ENCODE measurements at places on chromosomes 4 and X. TPM values are rescaled to one million over a fixed set of nuclear protein-coding genes. Genes with fewer than 3 reads are reported as not detected.

- no peak overlapping the region for H3K27ac ChIP-seq
- H3K4me3 ChIP-seq, result no peak overlapping the region
- peaks cover 4% of the 10 kb centered on the region for H3K4me1 ChIP-seq
These were observed 25.8 kb downstream of the RGS12 start for GRCh38 chr4:3318561-3319021.

DNA sequence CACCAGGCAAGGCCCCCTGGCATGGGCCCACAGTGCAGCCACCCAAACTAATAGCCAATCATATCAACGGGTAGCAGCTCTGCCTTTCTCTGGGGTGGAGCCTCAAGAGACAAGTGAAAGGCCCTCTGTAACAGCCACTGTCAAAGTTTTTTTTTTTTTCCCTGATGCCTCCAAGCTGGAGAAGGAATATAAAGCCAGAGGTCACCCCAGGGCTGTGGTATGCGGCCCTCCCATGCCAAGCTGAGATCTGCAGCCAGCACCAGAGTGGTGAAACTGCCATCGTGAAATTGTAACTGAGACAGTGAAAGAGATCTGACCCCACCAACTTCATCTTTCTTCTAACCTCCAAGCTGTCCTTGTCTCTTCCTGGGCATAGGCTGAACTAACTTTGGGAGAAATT, 407.0 kb downstream of the KLHL4 start:
- no peak overlapping the region for H3K4me3 ChIP-seq
- H3K4me1 ChIP-seq, result no peaks in the 10 kb centered on the region
- DNase-seq, result no peak
- H3K27ac ChIP-seq, result no peak overlapping the region
- H3K27me3 ChIP-seq, result no peaks in the 10 kb centered on the region
- no peaks in the 10 kb centered on the region for H3K36me3 ChIP-seq

DNA sequence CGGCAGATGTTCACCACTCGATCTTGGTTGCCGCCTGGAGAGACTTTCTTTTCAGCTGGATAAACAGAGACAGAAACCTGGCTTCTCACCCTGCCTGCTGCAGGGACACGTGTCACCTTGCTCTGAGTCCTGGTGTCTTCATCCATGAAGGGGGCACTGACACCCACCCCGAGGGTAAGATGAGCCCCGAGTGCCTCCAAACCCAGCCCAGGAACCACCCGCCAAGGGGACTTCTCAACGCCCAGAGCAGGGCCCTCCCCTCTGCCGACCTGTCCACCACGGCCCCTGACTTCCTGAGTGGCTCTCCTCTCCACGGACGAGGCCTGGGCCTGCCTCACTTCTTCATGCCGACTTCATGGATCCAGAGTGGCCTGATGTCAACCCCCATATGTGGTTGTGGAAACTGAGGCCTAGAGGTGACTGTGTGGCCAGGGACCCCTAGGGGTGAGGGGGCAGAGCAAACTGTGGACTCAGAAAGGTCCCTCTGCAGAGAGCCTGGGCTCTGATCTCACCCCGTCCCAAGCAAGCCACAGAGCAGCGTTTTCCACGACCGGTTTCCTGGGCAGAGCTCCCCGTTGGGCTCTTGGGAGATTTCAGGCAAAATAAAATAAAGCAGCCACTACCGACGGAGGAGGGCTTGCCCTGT, 5.1 kb downstream of the ADRA2C start:
- H3K4me3 ChIP-seq, result no peak overlapping the region
- peaks cover 52% of the 10 kb centered on the region for H3K27me3 ChIP-seq
- H3K4me1 ChIP-seq, result peaks cover 6% of the 10 kb centered on the region
- H3K27ac ChIP-seq, result no peak overlapping the region

- no peak for DNase-seq
- no peaks in the 10 kb centered on the region for H3K36me3 ChIP-seq
- H3K4me3 ChIP-seq, result no peak overlapping the region
- peak overlapping the region; percentile 11 for H3K27ac ChIP-seq
- no peaks in the 10 kb centered on the region for H3K27me3 ChIP-seq
- H3K4me1 ChIP-seq, result peaks cover 10% of the 10 kb centered on the region
These were observed 51.4 kb upstream of the PCDH18 start for GRCh38 chr4:137583671-137584070.

DNA sequence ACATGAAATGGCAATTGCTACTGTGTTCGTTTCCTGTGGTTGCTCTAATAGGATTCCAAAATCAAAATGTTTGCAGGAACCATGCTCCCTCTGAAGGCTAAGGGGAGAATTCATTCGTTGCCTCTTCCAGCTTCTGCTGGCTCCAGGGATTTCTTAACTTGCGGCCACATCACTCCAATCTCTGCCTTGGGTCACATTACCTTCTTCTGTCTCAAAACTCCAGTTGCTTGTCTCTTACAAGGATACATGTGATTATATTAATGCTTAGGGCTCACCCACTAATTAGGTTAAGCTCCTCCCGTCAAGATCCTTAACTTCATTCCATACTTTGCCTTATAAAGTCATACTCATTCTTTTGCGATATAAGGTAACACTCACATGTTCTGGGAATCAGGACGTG, 208.4 kb downstream of the RBM46 start:
- no peak for DNase-seq
- peaks cover 10% of the 10 kb centered on the region for H3K27me3 ChIP-seq
- H3K27ac ChIP-seq, result no peak overlapping the region
- H3K4me3 ChIP-seq, result no peak overlapping the region
- no peaks in the 10 kb centered on the region for H3K4me1 ChIP-seq
- H3K36me3 ChIP-seq, result no peaks in the 10 kb centered on the region

- peak overlapping the region; percentile 30 for H3K4me3 ChIP-seq
- no peaks in the 10 kb centered on the region for H3K27me3 ChIP-seq
- H3K4me1 ChIP-seq, result peaks cover 24% of the 10 kb centered on the region
These were observed 83.9 kb downstream of the SNCA start for GRCh38 chr4:89752932-89753598.

DNA sequence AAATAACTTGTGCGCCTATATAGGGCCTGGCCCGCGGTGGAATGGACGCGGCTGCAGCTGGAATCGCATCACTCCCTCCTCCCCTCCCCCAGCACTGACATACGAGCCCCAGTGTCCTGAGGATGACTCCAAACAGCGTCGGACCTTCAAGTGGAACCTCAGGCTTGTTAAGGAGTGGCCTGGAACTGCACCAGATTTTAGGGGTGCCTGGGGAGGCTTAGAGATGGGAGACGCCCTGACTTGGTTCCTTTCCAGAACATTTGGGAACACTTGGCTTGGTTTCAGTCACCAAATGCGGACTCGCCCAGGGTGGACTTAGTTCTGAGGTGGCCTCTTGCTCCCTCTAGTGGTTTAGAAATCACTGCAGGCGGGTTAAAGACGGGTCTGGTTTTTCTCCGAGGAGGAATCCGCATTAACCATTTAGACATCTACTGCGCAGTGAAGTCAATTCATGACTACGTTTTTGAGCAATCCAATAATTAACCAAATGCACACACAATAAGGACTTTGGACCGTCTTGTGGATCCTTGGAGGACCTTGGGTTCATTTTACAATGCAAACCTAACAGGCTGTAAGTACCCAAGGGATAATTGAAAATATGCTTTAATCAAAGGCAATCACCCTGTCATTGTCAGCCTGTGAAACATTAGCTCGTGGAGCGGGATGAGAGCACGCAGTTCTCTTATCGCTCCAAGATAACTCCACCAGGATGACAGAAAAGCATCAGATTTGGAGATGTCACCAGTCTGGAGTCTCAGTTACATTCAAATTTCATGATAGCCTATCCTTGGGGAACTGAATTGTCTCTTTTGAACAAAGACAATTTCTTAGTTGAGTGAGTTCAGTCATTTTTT, 11.2 kb upstream of the PDGFRA start:
- H3K27ac ChIP-seq, result peak overlapping the region; percentile 66
- DNase-seq, result peak; percentile 92
- H3K4me1 ChIP-seq, result peaks cover 34% of the 10 kb centered on the region
- no peaks in the 10 kb centered on the region for H3K27me3 ChIP-seq
- H3K4me3 ChIP-seq, result peak overlapping the region; percentile 73

DNA sequence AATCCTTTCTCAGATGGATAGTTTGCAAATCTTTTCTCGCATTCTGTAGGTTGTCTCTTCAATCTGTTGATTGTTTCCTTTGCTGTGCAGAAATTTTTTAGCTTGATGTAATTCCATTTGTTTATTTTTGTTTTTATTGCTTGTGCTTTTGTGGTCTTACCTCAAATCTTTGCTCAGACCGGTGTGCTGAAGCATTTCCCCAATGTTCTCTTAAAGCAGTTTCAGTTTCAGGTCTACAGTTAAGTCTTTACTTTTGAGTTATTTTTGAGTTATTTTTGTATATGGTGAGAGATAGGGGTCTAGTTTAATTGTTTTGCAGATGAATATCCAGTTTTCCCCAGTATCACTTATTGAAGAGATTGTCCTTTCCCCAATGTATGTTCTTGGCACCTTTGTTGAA, 18.2 kb upstream of the SLC25A14 start:
- H3K27ac ChIP-seq, result no peak overlapping the region
- DNase-seq, result no peak
- H3K4me3 ChIP-seq, result no peak overlapping the region
- H3K4me1 ChIP-seq, result no peaks in the 10 kb centered on the region
- H3K27me3 ChIP-seq, result peaks cover 32% of the 10 kb centered on the region
- no peaks in the 10 kb centered on the region for H3K36me3 ChIP-seq

DNA sequence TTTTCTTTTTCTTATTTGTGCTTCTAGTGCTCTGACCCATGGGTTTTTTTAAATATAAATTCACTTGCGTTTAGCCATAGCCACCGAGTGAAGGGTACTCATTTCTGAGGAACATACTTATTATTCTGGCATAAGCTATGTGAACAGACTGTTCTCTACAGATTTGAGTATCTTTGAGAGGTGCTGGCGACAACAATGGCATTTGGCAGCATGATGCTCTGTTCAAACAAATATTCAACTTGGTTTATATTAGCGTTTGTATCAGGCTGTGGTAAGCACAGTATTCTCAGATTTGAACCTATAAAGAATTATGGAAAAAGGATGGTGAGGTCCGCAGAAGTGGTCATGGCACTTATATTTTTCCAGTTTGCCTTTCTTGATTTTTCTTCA, 108.7 kb upstream of the LIMCH1 start:
- no peaks in the 10 kb centered on the region for H3K36me3 ChIP-seq
- peaks cover 4% of the 10 kb centered on the region for H3K27me3 ChIP-seq
- H3K4me1 ChIP-seq, result no peaks in the 10 kb centered on the region
- no peak for DNase-seq

DNA sequence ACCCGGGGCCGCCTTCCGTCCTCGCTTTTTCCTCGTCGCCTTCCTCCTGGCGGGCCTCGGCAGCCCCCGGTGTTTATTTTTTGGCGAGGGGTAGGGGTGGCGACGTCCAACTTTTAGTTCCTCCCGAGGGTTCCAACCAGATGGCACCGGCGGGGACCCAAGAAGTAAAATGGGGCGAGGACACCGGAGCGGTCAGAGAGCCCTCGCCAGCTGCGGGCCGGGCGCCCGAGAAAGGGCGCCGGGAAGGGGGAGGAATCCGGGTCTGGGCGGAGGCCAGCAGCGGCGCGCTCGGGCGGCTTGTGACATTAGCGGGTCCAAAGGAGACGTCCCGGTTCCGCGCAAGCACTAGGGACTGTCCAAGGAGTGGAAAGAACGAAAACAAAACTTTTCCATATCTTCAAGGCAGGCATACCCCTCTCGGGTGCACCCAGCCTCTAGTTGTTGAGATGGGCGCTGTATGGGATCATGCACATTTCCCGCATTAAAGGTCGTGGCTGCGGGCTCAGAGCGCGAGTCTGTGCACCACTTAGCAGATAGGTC, 691 bp upstream of the USP46 start:
- peaks cover 26% of the 10 kb centered on the region for H3K4me1 ChIP-seq
- DNase-seq, result no peak
- H3K4me3 ChIP-seq, result peak overlapping the region; percentile 84
- peaks cover 17% of the 10 kb centered on the region for H3K36me3 ChIP-seq

DNA sequence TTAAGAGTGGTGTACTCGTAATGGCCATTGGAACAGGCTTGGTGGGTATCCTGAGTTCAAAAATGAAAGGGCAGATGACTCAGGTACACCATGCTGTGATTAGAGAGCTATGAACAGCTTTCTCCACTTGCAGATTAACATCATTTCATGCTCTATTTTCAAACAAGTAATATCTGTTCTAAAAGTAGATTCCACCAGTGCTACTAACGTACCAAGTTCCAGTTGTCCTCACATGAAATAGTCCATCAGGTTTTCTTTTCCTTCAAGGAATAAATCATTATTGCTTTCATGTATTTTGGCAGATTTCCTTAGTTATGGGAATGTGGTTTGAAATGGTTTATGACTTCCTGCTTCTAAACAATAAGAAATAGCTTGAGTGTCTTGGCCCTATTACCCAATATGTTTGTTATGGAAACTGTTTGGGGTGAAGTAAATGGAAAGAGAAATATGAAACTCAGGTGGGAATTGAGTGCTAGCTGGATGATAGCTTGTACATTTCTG, 49.9 kb downstream of the PCDH7 start:
- H3K4me1 ChIP-seq, result peaks cover 54% of the 10 kb centered on the region
- no peak overlapping the region for H3K27ac ChIP-seq
- no peaks in the 10 kb centered on the region for H3K27me3 ChIP-seq
- peaks cover 9% of the 10 kb centered on the region for H3K36me3 ChIP-seq

- no peaks in the 10 kb centered on the region for H3K36me3 ChIP-seq
- peak within 1 kb of the TSS; percentile 87 for H3K27ac ChIP-seq
- H3K4me3 ChIP-seq, result peak within 1 kb of the TSS; percentile 88
- peak; percentile 95 for DNase-seq
- H3K27me3 ChIP-seq, result peaks cover 4% of the 10 kb centered on the region
- H3K4me1 ChIP-seq, result peaks cover 11% of the 10 kb centered on the region
These were observed at the start of gene ZNF280C for GRCh38 chrX:130268449-130269170. Gene ZNF280C (minus strand): TSS chrX:130268899. CDS start chrX:130260449, 8,450 bp downstream.

DNA sequence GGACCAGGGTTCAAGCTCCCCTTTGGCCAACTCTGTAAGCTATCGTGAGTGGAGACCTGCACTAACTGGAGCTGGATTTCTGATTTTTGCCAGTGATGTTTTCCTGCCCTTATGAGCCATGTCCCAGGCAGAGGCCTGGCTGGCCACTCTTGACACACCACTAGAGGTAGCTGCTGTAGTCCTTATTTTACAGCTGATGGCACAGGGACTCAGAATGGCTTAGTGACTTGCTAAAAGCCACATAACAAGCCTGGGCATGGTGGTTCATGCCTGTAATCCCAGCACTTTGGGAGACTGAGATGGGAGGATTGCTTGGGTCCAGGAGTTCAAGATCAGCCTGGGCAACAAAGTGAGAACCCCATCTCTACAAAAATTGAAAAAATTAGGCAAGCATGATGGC, 33.4 kb downstream of the CYTL1 start:
- no peak overlapping the region for H3K4me3 ChIP-seq
- H3K27me3 ChIP-seq, result peaks cover 7% of the 10 kb centered on the region
- H3K27ac ChIP-seq, result no peak overlapping the region
- DNase-seq, result no peak

DNA sequence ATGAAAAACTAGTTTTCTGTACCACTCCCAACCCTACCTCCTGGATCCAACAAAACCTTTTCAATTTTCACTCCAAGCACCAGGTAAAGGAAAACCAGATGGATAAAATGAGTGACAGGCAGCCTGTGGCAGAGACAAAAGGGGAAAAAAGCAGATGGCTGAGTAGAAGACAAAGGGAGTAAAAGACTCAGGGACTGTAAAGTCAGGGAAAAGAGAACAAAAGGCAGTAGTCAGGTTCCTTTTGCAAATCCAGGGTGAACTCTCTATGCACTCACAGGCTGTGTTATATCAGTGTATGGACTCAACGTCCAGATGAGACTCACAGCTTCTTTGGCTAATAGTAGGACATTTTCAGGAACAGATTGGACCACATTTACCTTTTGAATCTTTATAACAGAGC, 54.2 kb downstream of the QRFPR start:
- no peaks in the 10 kb centered on the region for H3K4me1 ChIP-seq
- H3K36me3 ChIP-seq, result no peaks in the 10 kb centered on the region
- H3K27ac ChIP-seq, result no peak overlapping the region
- DNase-seq, result no peak
- H3K27me3 ChIP-seq, result peaks cover 15% of the 10 kb centered on the region

The KLHL5 gene
- total RNA-seq, result 128 TPM

Data from osteocyte (in vitro differentiated cells).